ENCODE measurements at places on chromosomes 6 and 20.
A peak's percentile ranks its signal among the peaks of the same experiment; 100 is the strongest.

GRCh38 chr20:8515810-8516435 is 383.9 kb downstream of the PLCB1 start:
- no peak for DNase-seq

- no peak for DNase-seq
These were observed 802 bp downstream of the CYP39A1 start for GRCh38 chr6:46651816-46652215.

- no peak for DNase-seq
These were observed 3.9 kb downstream of the APOBEC2 start for GRCh38 chr6:41056768-41057490.

DNA sequence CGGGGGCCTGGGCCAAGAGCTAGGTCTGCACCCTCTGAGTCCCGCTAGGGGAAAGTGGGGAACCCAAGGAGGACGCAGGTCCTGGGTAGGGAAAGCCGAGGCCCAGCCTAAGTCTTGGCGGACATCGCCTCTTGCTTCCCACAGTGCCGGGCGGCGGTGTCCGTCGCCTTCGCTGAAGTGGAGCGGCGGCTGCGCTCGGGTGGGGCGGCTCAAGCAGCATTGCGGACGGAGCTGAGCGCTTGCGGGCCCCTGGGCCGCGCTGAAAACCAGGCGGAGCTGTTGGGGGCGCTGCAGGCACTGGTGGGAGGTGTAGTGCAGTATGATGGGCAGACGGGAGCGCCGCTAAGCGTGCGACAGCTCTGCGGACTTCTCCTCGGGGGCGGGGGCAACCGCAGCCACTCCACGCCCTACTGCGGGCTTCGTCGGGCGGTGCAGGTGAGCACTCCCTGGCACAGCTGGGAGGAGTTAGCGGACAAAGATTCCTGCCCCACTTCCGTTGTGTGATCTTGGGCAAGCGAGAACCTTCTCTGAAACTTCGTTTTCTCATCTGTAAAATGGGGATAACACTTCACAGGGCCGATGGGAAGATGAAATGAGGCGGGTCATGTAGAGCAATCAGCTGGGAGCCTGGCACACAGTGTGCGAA is 4.2 kb downstream of the PRSS16 start:
- DNase-seq, result no peak

GRCh38 chr6:40997234-40997957 is 41.6 kb downstream of the UNC5CL start:
- no peak for DNase-seq

GRCh38 chr6:106107043-106107613 is 21.0 kb downstream of the PRDM1 start:
- DNase-seq, result no peak

- no peak for DNase-seq
These were observed 39.8 kb upstream of the RAB23 start for GRCh38 chr6:57261926-57262325.

- DNase-seq, result no peak
These were observed 977 bp upstream of the SMAP1 start for GRCh38 chr6:70666706-70667105.

- no peak for DNase-seq
These were observed 4.9 kb upstream of the ASCC3 start for GRCh38 chr6:100886076-100886475.

- DNase-seq, result no peak
These were observed 232.9 kb downstream of the SYNE1 start for GRCh38 chr6:152404086-152404857.

DNA sequence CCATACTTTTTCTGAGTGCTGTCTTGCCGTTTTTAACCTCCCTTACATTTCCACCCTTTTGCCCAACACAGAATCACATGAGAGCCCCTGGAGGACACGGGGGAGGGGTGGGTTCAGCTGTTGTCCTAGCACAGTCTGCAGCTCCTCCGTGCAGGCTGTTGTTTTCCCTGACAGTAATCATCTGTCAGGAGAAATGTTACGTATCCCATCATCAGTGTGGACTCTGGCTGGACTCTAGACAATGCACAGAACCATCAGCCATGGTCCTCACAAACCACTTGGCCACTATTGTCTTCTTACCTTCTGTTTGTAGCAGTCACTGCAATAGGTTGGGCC is 92.1 kb downstream of the RIN2 start:
- DNase-seq, result peak; percentile 54
